ENCODE measurements at places on chromosomes 3 and 15. TPM values are rescaled to one million over a fixed set of nuclear protein-coding genes. Genes with fewer than 3 reads are reported as not detected.

DNA sequence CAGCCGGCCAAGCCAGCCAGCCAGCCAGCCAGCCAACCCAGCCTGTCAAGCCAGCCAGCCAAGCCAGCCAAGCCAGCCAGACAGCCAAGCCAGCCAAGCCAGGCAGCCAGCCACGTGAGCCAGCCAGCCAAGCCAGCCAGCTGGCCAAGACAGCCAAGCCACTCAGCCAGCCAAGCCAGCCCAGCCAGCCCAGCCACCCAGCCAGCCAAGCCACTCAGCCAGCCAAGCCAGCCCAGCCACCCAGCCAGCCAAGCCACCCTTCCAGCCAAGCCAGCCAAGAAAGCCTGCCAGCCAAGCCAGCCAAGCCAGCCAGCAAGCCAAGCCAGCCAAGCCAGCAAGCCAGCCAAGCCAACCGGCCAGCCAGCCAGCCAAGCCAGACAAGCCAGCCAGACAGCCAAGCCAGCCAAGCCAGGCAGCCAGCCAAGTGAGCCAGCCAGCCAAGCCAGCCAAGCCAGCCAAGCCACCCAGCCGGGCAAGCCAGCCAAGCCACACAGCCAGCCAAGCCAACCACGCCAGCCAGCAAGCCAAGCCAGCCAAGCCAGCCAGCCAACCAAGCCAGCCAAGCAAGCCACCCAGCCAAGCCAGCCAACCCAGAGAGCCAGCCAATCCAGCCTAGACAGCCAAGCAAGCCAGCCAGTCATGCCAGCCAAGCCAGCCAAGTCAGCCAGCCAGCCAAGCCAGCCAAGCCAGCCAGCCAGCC, 199.5 kb downstream of the GOLGA6L6 start:
- peak; percentile 57 for DNase-seq
- H3K4me1 ChIP-seq, result no peaks in the 10 kb centered on the region
- H3K27ac ChIP-seq, result no peak overlapping the region
- no peak overlapping the region for H3K4me3 ChIP-seq

DNA sequence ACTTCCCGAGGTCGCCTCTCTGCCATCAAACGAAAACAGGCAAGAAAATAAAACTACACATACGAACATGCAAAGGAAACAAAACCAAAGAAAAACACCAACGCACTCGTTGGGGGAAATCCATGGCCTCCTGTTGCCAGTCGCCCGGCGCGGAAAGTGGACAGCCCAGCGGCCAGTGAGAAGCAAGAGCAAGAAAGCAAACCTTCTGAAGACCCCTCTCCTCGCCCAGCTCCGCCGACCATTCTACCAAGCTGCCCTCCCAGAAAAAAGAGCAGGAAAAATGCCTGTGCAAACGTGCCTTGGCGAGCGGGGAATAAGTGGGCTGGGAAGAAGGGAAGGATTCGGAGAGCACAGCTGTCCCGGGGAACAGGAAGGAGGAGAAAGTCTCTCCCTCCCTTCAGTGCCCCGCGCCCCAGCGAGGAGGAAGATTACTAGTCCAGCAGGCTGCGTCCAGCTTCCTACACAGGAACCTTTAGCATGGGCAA, 802 bp upstream of the NECTIN3 start:
- no peak overlapping the region for H3K27ac ChIP-seq
- no peaks in the 10 kb centered on the region for H3K36me3 ChIP-seq

- no peak overlapping the region for H3K27ac ChIP-seq
- H3K27me3 ChIP-seq, result no peaks in the 10 kb centered on the region
- H3K4me1 ChIP-seq, result no peaks in the 10 kb centered on the region
- DNase-seq, result no peak
- no peaks in the 10 kb centered on the region for H3K36me3 ChIP-seq
These were observed 156.6 kb downstream of the RPLP1 start for GRCh38 chr15:69609176-69609575.

Gene ZDHHC19
- total RNA-seq, result not detected

Gene POMGNT2
- 9.7 TPM for total RNA-seq

Gene OR5K3
- total RNA-seq, result not detected
